ENCODE measurements at places on chromosomes 12 and 14. TPM values are rescaled to one million over a fixed set of nuclear protein-coding genes. Genes with fewer than 3 reads are reported as not detected.

DNA sequence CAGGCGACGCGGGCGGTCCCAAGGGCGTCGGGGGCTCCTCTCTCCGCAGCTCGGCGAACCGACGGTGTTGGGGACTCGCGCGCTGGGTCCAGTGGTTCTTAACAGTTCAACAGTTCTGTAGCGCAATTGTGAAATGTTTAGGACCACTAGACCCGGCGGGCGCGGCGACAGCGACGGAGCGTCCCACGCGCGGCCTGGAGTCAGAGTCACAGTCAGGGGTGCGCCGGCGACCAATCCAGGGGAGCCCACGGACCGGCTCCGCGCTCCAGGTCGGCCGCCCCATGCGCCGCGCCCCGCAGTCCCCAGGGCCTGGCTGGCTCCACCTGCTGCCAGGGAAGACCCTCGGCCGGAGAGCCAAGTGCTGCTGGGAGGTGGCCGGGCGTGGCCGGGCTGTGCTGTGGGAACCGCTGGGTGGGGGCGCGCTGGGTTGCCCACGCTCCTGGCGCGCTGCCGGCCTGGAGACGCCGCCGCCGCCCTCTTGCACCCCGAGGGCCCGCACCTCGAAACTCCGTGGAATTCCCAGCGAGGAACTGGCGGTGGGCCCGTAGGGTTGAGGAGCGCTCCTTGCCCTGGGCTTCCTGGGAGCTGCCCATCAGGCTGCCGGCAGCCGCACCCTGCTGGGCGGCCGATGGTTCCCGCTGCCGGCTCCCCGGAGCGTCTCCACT, 20.9 kb upstream of the KIF26A start:
- DNase-seq, result no peak

DNA sequence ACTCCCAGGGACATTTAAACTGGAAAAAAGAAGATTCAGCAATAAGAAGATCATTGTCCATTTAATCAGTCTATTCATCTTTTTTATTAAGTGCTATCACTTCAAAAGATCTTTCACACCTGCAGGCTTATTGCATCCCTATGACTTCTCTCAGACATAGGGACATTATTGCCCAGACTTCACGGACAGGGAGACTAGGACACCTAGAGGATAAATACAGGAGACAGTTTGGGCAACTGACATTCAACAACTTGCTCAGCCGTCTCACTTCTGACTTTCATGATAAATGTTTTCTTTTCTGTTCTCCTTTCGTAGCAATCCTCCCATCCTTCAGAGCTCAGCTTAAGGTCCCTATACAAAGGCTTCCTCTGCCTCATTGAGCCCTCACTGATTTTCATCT, 84.3 kb downstream of the TMEM30B start:
- DNase-seq, result no peak

- DNase-seq, result no peak
Measured at GRCh38 chr12:65119063-65119462, 2.0 kb downstream of the WIF1 start.

- DNase-seq, result no peak
Measured at GRCh38 chr12:98646294-98647090, 1.4 kb downstream of the APAF1 start.

GRCh38 chr12:51415931-51416330, 8.7 kb upstream of the SLC4A8 start:
- no peak for DNase-seq

GRCh38 chr14:87405563-87405962, 587.4 kb downstream of the GALC start:
- no peak for DNase-seq

- no peak for DNase-seq
Measured at GRCh38 chr12:98355322-98355721, 160.1 kb upstream of the TMPO start.

- no peak for DNase-seq
Measured at GRCh38 chr14:51545396-51545795, 106.3 kb upstream of the FRMD6 start.

DNA sequence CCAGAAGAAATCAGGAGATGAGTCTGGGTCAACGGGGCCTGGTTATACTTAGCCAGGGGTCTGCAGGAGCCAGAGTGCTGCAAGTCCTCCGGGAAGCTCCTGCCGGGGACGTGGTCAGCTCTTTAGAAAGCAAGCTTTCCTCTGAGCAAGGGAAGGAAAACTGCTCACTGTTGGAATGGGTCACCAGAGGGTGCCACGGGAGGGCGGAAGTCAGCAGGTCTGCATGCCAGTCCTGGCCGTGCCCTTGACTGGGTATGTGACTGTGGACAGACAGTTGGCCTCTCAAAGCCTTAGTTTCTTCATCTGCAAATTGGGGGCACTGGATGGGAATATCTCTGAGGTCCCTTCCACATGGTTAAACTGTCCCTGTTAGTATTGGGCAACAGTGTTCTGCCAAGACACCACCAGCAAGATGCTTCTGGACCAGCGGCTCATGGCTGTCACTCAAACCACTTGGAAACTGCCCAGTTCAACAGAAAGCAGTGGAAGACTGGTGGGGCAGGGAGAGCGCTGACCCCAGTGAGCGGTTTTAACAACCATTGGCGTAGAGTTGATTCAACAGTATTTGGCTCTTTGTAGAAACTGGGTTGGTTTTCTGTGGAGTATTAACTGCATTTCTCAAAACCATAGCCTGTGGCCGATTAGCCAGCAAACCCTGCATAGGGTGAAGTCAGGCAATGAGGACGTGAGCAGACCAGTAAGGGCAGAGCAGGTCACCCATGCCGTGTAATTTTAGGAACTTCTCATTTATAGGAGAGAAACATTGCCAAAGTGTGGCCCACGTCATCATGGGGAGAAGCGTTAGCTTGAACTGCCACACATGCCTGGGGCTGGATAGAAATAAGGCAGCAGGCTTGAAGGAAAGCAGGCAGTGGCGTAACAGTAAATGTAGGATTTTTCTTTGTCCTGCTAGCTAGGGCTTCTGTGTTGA, 163.9 kb upstream of the PRMT8 start:
- no peak for DNase-seq

GRCh38 chr14:33915682-33916081, 35.2 kb downstream of the EGLN3 start:
- no peak for DNase-seq

HNF1A gene
- 1.5 TPM for polyA plus RNA-seq

GRCh38 chr14:105173901-105174894, 5.6 kb upstream of the JAG2 start:
- no peak for DNase-seq

DNA sequence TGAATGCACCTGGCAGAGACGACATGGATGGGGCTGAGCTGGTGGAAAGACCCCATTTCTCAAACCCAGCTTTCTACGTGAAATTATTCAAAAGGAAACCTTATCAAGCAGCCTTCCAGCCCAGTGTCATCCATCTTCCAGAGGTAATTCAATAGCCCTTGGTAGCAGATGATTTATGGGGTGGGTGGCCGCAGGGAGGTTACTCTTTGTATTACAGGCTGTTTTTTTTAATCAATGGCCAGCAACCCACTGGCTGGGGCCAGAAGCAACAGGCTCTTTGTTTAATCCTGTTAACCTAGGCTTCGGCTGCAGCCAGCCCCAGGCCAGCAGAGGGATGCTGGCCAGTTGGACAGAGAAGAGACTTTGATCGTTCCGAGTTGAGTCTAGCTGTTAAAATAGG, 139.8 kb upstream of the SRRM4 start:
- no peak for DNase-seq
